Fibroblast of lung (primary cell): ENCODE measurements at places on chromosomes 6 and 20. TPM values are rescaled to one million over a fixed set of nuclear protein-coding genes. Genes with fewer than 3 reads are reported as not detected.

- no peak overlapping the region for H3K4me3 ChIP-seq
- no peaks in the 10 kb centered on the region for H3K36me3 ChIP-seq
- no peaks in the 10 kb centered on the region for H3K27me3 ChIP-seq
- no peaks in the 10 kb centered on the region for H3K4me1 ChIP-seq
- no peak overlapping the region for H3K27ac ChIP-seq
- no peak for DNase-seq
Measured at GRCh38 chr6:117771403-117771802, 96.1 kb downstream of the NUS1 start.

GRCh38 chr6:113901482-113901881 is 44.3 kb downstream of the MARCKS start:
- no peak overlapping the region for H3K4me3 ChIP-seq
- DNase-seq: peak; percentile 76
- H3K27me3 ChIP-seq: no peaks in the 10 kb centered on the region
- no peak overlapping the region for H3K27ac ChIP-seq
- no peaks in the 10 kb centered on the region for H3K36me3 ChIP-seq

DNA sequence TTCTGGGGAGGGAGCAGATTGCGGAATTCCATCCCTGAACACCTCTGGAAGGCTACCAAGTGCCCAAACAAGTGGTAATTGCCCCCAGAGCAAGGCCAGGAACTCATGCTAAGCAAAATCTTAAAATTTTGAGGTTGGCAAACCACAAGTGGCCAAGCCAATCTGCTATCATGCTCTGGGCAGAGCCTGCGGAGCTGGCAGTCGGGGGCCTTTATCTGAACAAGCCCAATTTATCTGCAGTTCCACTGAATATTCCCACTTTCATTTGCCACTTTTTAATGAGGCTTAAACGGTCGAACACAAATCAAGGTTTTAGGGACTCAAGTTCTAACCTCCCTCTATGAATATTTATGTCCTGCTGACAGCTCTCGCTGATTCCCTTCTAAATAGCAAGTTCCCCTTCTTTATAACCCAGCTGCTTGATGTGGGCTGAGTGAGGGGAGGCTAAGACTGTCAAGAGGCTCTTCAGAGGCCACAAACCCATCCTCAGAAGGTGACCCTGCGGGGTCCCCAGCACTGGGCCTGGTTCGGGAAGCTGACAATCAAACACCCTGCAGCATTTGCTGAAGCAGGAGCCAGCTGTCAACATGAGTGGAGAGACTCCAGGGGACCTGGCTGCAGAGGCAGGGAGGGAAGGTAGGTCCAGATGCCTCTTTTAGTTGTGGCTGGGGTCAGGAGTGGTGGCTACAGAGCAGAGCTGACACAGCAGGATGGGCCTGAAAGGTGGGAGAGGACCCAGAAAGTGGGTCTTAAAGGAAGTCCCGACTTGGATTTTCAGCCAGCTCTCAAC is 11.9 kb downstream of the CCDC167 start:
- H3K27me3 ChIP-seq: no peaks in the 10 kb centered on the region
- H3K27ac ChIP-seq: no peak overlapping the region
- no peak for DNase-seq
- H3K4me3 ChIP-seq: no peak overlapping the region
- no peaks in the 10 kb centered on the region for H3K4me1 ChIP-seq

GRCh38 chr6:99297415-99297814 is 52.1 kb downstream of the FAXC start:
- no peak overlapping the region for H3K27ac ChIP-seq
- no peak for DNase-seq
- H3K4me3 ChIP-seq: no peak overlapping the region
- no peaks in the 10 kb centered on the region for H3K36me3 ChIP-seq
- no peaks in the 10 kb centered on the region for H3K4me1 ChIP-seq
- no peaks in the 10 kb centered on the region for H3K27me3 ChIP-seq

DNA sequence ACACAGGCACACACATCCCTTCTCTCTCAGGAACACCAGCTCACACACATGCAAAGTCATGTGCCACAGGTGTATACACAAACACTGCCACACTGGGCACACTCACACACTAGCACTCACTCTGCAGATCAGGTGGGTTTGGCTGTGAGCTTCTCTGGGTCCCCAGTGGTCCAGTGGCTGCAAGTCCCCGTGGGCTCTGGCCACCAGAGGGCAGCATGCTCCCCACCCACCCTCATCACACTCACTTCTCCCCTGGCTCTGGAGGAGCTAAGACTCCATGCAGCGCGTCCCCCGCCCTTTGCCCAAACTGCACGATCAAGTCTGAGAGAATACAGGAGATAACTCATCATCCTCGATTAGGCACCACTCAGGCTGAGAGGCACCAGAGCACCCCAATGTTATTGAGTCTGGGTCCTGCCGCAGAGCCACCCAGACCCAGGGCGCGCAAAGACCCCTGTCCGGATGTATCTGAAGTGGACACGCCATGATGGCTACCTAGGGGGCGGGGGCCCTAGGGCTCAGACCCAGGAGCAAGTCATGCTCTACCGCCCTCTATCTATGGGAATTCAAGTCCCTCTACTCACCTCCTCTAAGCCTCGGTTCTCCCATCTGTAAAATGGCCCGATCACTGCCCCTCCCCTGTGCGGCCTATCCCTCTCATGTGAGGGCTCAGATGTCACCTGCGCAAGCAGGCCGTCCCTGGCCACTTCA is 90.5 kb downstream of the GRM4 start:
- H3K36me3 ChIP-seq: no peaks in the 10 kb centered on the region
- no peak overlapping the region for H3K4me3 ChIP-seq
- H3K4me1 ChIP-seq: no peaks in the 10 kb centered on the region
- DNase-seq: peak; percentile 42

- no peak overlapping the region for H3K27ac ChIP-seq
- no peak overlapping the region for H3K4me3 ChIP-seq
- peaks cover 20% of the 10 kb centered on the region for H3K36me3 ChIP-seq
- no peak for DNase-seq
Measured at GRCh38 chr6:31961616-31962015, 2.6 kb downstream of the SKIC2 start.

DNA sequence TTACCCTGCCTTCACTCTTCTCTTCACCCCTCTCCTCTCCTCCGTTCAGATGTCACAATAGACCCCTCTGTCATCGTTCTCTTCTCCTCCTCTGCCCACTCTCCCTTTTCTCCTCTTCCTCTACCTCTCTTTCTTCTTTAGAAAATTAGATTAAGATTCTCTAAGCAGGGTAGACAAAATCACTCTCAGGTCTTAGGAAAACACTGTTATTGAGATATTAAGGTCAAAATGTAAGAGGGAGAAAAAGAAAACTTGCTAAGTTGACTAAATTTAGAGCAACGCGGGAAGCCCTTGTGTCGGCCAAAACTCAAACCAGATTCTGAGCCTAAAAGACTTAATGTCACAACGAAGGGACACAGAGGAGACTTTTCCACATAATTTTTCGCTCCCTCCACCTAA is 22.1 kb upstream of the ZNF184 start:
- H3K27me3 ChIP-seq: no peaks in the 10 kb centered on the region
- H3K4me1 ChIP-seq: no peaks in the 10 kb centered on the region

DNA sequence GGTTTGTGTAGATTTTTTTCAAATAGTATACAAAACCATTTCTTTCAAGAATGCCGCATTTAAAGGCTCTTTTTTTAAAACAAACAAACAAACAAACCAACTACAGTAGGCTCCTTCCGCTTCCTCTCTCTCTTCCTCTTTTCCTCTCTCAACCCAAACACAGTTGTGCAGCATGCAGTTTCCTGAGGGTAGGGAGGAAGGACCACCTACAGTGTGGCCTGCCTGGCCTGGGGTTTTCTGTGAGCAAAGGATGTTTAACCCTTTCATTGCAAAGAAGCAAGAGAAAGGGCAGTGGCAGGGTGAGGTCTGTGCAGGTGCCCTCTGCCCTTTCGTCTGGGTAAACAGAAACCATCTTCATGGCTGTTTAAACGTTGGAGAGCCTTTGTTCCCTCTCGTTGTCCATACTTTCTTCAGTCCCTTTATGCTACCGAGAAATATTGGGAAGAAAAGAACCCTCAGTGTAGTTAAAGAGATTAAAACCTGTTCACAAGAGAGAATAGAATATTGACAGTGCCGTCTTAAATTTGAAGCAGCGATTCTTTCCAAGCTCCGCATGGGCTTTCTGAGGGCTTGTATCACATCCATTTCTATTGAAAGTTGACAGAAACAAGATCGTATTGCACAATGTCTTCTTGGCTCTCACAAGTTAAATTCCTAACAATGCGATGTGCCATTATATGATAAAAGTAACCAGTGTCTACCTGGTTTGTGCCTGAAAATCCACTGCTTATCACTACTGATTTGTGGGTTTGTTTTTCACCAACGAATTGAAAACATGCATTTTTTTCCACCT is 215.5 kb upstream of the SNX9 start:
- H3K4me3 ChIP-seq: no peak overlapping the region
- no peaks in the 10 kb centered on the region for H3K27me3 ChIP-seq
- peaks cover 6% of the 10 kb centered on the region for H3K4me1 ChIP-seq
- DNase-seq: no peak
- no peak overlapping the region for H3K27ac ChIP-seq
- H3K36me3 ChIP-seq: no peaks in the 10 kb centered on the region

GRCh38 chr20:53330601-53331140 is 263.0 kb downstream of the ZNF217 start:
- no peak overlapping the region for H3K27ac ChIP-seq
- no peak overlapping the region for H3K4me3 ChIP-seq
- no peak for DNase-seq
- no peaks in the 10 kb centered on the region for H3K36me3 ChIP-seq
- no peaks in the 10 kb centered on the region for H3K4me1 ChIP-seq

- no peak overlapping the region for H3K27ac ChIP-seq
- H3K4me1 ChIP-seq: no peaks in the 10 kb centered on the region
- H3K27me3 ChIP-seq: no peaks in the 10 kb centered on the region
- no peak overlapping the region for H3K4me3 ChIP-seq
- no peaks in the 10 kb centered on the region for H3K36me3 ChIP-seq
Measured at GRCh38 chr20:16262594-16262993, 310.7 kb downstream of the KIF16B start.

GRCh38 chr6:160238761-160239751 is 19.6 kb downstream of the SLC22A2 start:
- no peak overlapping the region for H3K27ac ChIP-seq
- H3K4me1 ChIP-seq: no peaks in the 10 kb centered on the region
- no peaks in the 10 kb centered on the region for H3K36me3 ChIP-seq
- no peak overlapping the region for H3K4me3 ChIP-seq
- DNase-seq: peak; percentile 51
- H3K27me3 ChIP-seq: no peaks in the 10 kb centered on the region

GRCh38 chr6:31705931-31706330 is 735 bp upstream of the LY6G6F start:
- H3K4me3 ChIP-seq: no peak overlapping the region
- no peak overlapping the region for H3K27ac ChIP-seq
- peaks cover 8% of the 10 kb centered on the region for H3K4me1 ChIP-seq
- no peak for DNase-seq

- no peak for DNase-seq
- no peaks in the 10 kb centered on the region for H3K4me1 ChIP-seq
- H3K27ac ChIP-seq: no peak overlapping the region
- H3K27me3 ChIP-seq: no peaks in the 10 kb centered on the region
- H3K36me3 ChIP-seq: no peaks in the 10 kb centered on the region
- no peak overlapping the region for H3K4me3 ChIP-seq
Measured at GRCh38 chr20:51400051-51400926, 142.2 kb downstream of the NFATC2 start.

DNA sequence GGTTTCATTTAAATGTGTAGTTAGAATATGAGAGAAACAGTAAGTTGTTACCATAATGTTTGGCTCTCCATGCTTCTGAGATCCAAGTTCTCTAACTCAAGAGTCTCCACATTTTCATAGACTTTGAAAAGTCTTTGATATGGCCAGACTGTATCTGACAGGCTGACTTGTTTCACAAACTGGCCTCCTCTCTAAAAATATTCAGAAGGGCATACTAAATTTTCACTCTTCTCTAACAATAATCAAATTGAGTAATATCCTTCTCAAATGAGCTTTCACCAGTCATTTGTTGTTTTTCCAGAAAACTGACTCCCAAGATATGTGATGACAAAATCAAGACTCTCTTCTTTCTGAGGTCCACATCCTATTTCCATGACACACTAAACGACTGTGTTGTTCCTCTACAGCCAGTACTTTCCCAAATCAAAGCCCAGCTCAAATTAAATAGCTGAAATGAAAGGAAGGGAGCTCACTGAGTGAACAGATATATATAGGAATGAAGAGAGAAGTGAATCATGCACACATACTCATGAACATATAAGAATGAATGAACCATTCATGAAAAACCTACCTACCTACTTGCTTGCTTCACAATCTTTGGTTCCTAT is 15.1 kb downstream of the HIVEP2 start:
- no peak overlapping the region for H3K4me3 ChIP-seq
- no peak overlapping the region for H3K27ac ChIP-seq
- DNase-seq: peak; percentile 35
- H3K36me3 ChIP-seq: no peaks in the 10 kb centered on the region
- no peaks in the 10 kb centered on the region for H3K27me3 ChIP-seq

DNA sequence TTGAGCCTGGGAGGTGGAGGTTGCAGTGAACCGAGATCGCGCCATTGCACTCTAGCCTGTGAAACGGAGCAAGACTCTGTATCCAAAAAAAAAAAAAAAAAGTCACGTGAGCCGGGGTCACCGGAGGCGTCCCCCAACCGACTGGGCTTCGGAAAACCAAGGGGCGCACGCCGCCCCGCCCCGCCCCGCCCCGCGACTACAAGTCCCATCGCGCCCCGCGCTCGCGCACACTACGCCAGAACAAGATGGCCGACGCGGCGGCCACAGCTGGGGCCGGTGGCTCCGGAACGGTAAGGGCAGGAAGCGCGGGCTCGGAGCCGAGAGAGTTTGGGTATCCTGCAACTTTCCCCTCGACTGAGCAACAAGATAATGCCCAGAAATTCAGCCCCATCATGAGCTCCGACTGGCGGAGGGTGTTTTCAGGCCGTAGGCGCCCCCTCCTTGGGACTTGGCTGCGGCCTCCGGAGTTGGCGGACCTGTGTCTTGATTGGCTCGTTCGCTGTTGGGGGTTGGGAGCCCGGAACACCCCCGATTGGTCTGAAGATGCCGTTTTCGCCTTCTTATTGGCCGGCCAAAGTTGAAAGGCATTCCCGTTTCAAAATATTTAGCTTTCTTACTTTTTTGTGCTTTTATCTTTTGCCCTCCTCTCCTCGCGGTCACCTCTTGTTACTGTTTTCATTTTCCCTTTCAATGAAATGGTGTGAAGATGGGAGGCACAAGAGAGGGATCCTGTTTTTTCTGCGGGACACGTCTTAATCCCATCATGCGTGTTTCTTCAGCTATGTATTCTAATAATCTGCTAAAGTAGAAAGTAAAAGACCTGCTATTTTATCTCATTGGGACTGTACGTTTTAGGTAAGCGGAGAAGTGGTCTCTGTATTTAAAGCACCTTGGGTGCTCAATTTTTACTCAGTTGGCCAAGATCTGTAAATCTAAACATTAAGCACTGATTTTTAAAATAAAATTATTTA is at the start of gene TAF8:
TAF8 (plus strand) TSS at position 228 of the 971 bp plus-strand sequence; CDS start at position 246, 18 bp downstream.
- peak; percentile 95 for DNase-seq
- peaks cover 2% of the 10 kb centered on the region for H3K27me3 ChIP-seq
- peaks cover 9% of the 10 kb centered on the region for H3K4me1 ChIP-seq

Gene PTPN1
- 28.5 and 28.7 TPM in 2 replicates for polyA plus RNA-seq

Gene TRIM15
- not detected in 2 replicates for polyA plus RNA-seq

Gene NRN1
- polyA plus RNA-seq: 0.06 and 0.12 TPM in 2 replicates

Gene ALDH5A1
- polyA plus RNA-seq: 0.11 and 0.23 TPM in 2 replicates

Gene VWA7
- polyA plus RNA-seq: 0.16 and 0.60 TPM in 2 replicates

Gene HEY2
- polyA plus RNA-seq: not detected in 2 replicates

Gene TBXT
- polyA plus RNA-seq: not detected in 2 replicates
